ENCODE measurements at places on chromosomes 6 and 20.

- no peak for DNase-seq
Measured at GRCh38 chr6:41040101-41040939, 1.3 kb upstream of the UNC5CL start.

GRCh38 chr6:13355043-13355945, 27.0 kb upstream of the TBC1D7 start:
- DNase-seq = no peak

GRCh38 chr20:62791301-62792181, 4.7 kb upstream of the MRGBP start:
- no peak for DNase-seq

- no peak for DNase-seq
Measured at GRCh38 chr6:82362144-82362543, 1.5 kb upstream of the TPBG start.

DNA sequence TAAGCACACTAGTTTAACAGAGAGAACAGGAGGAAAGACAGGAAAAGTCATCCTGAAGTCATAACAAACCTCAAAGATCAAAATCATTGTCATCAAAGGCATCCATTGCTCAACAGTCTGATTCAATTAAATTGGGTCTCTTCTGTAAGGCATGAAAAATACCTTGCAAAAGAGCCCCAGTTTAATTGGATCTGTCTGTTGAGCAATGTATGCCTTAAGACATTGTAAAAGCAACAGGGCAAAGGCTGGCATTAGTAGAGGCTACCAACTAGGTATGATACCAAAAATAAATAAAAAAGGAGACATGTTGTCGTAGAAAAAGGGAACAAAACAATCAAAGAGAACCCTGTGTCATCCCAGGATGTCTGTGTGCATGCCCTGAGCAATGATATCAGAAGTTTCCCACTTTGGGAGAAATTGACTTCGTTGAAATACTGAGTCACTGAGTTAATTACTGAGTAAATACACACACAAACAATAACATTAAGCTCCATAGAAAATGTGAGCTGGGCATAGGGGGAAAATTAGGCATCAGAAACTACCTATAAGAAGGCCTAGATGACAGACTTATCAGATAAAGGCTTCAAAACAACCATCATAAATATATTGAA, 1013.8 kb upstream of the CITED2 start:
- DNase-seq = no peak

- no peak for DNase-seq
Measured at GRCh38 chr20:63753381-63753780, 13.8 kb downstream of the SLC2A4RG start.

- DNase-seq = no peak
Measured at GRCh38 chr20:10115021-10115420, 80.2 kb downstream of the ANKEF1 start.

- DNase-seq = no peak
Measured at GRCh38 chr20:35237486-35237885, 11.0 kb downstream of the MMP24 start.

DNA sequence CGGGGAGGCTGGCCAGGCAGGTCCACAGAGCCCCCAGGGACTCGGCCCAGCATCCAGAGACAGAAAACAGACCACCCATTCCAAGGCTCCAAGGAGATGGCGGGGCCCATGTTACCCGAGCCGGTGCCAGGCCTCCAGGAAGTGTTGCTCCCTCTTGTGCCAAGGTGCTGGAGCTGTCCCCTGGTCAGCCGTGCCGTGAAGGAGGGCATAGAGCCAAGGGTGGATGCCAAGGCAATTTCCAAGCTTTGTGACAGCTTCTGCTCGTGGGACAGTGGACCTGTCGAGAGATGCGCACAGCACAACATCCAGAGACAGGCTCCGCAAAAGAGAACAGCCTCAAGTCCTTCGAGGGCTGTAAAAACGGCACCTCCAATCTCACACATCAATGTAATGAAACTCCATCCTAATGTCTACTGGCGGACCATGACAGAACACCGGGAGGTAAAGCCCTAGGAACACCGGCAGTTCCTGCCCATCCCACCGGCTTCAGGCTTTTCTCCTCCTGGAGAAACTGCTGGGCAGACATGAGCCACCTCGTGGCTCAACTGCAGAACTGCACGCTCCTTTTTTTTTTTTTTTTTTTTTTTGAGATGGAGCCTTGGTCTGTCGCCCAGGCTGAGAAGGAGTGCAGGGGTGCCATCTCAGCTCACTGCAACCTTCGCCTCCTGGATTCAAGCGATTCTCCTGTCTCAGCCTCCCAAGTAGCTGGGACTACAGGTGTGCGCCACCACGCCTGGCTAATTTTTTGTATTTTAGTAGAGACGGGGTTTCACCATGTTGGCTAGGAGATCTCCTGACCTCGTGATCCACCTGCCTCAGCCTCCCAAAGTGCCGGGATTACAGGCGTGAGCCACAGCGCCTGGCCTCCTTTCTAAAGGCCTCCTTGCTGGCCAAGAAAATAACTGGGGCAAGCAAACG, 30.9 kb upstream of the AVP start:
- no peak for DNase-seq

DNA sequence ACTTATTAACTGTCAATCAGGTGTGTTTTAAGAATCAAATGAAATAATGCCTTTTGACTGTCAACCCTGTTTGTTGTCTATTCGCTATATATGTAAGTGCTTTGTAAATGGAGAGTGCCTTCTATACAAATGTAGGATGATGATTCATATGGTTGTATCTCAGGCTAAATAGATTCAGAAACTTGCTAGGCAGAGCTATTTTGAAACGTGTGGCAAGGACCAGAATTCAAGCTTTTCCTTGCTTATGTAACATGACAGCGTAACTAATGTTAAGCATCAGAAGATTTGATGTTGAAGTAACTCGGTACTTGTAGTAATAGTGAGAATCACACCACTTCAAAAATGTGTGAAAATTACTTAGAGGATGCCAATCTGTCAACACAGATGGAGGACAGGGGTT, 3.4 kb downstream of the OGFRL1 start:
- DNase-seq = no peak

DNA sequence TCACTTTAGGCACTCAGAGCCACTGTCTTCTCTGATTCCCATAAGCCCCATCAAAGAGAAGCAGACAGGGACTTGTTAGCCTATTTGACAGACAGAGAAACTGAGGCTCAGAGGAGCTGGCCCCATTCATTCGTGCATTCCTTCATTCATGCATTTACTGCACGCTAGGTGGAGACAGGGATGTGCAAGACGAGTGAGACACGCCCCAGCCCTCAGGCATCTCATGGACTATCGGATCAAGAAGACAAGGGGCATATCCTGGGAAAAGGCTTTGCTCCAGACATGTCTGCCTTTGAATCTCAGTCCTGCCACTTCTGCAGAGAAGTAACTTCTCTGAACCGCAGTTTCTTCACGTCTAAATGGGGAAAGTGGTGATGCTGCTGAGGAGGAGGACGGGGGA, 54.1 kb downstream of the BPIFB1 start:
- DNase-seq = no peak

GRCh38 chr20:3237958-3238615, 903 bp downstream of the SLC4A11 start:
- no peak for DNase-seq

GRCh38 chr6:43074847-43075669, 1.1 kb upstream of the PTK7 start:
- DNase-seq = no peak

Measured in stimulated activated CD8-positive, alpha-beta memory T cell treated with anti-CD3 and anti-CD28 coated beads, Interleukin-15, amount 100 ng/mL, for 24 hours (primary cell).